ENCODE measurements at places on chromosomes 3 and 15.

DNA sequence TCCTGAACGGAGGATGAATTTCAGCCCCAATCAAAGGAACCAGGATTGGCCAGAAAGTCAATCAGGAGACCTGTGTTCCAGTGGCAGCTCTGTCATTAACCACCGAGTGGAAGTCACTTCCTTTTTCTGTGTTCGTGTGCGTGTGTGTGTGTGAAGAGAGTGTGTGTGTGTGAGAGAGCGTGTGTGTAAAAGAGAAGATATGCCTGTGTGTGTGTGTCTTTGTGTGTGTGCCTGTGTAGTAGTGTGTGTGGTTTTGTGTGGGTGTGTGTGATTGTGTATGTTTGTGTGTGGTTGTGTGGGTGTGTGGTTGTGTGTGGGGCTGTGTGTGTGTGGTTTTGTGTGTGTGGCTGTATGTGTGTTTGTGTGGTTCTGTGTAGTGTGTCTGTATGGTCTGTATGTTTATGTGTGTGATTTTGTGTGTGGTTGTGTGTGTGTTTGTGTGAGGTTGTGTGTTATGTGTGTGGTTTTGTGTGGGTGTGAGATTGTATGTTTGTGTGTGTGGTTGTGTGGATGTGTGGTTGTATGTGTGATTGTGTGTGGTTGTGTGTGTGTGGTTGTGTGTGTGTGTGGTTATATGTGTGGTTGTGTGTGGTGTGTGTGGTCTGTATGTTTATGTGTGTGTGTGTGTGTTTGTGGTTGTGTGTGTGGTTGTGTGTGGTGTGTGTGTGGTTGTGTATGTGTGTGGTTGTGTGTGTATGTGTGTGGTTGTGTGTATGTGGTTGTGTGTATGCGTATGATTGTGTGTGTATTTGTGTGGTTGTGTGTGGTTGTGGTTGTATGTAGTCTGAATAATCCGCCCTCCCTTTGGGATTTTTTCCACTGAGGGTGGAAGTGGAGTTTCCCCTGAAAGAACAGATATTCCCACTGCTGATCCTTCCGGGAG is 314.4 kb downstream of the SHQ1 start:
- H3K4me1 ChIP-seq: no peaks in the 10 kb centered on the region
- no peak overlapping the region for H3K27ac ChIP-seq
- no peaks in the 10 kb centered on the region for H3K36me3 ChIP-seq
- DNase-seq: no peak
- H3K4me3 ChIP-seq: no peak overlapping the region

DNA sequence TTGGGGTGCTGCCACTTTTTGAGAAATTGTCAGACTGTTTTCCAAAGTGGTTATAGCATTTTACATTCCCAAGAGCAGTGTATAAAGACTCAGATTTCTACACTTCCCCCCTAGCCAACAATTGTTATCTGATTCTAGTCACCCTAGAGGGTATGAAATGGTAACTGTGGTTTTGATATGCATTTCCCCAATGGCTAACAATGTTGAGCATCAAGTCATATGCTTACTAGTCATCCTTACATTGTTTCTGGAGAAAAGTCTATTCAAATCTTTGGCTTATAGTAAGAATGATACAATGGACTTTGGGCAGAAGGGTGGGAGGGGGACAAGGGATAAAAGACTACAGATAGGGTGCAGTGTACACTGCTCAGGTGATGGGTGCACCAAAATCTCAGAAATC is 73.3 kb downstream of the CSNK1G1 start:
- H3K27ac ChIP-seq: no peak overlapping the region
- no peaks in the 10 kb centered on the region for H3K36me3 ChIP-seq
- H3K4me3 ChIP-seq: no peak overlapping the region
- peaks cover 8% of the 10 kb centered on the region for H3K4me1 ChIP-seq
- no peak for DNase-seq

- no peak overlapping the region for H3K4me3 ChIP-seq
- H3K4me1 ChIP-seq: no peaks in the 10 kb centered on the region
- no peaks in the 10 kb centered on the region for H3K36me3 ChIP-seq
- H3K27ac ChIP-seq: no peak overlapping the region
- no peak for DNase-seq
Observed at GRCh38 chr3:62672270-62672987, 202.8 kb downstream of the CADPS start.

DNA sequence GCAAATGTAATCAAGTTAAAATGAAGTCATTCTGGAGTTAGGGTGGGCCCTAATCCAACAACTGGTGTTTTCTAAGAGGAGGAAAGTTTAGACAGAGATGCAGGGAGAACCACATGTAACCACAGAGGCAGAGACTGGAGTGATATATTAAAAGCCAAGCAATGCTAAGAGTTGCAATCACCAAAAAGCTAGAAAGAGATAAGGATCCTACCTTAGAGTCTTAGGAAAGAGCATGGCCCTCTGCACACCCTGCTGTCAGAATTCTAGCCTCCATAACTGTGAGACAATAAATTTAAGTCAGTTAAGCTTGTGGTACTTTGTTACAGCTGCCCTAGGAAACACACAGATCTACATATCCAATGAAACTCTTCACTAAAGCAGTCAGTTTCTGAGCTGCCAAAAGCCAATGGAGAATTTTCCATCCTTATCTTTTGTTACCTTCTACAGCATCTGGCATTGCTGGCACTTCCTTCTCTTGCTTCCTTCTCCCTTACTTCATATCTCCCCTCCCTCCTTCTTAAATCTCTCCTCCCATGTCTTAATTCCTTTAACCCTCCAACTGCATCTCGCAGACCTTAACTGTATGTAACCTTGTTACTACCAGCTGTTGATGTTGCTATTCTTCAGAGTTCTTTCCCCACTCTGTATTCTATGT is 11.2 kb downstream of the DCBLD2 start:
- no peak for DNase-seq
- H3K4me1 ChIP-seq: peaks cover 4% of the 10 kb centered on the region
- no peak overlapping the region for H3K4me3 ChIP-seq
- no peaks in the 10 kb centered on the region for H3K36me3 ChIP-seq

GRCh38 chr15:20340331-20340811 is 201.2 kb downstream of the GOLGA6L6 start:
- H3K36me3 ChIP-seq: no peaks in the 10 kb centered on the region
- H3K4me1 ChIP-seq: no peaks in the 10 kb centered on the region
- DNase-seq: peak; percentile 44
- no peak overlapping the region for H3K4me3 ChIP-seq

DNA sequence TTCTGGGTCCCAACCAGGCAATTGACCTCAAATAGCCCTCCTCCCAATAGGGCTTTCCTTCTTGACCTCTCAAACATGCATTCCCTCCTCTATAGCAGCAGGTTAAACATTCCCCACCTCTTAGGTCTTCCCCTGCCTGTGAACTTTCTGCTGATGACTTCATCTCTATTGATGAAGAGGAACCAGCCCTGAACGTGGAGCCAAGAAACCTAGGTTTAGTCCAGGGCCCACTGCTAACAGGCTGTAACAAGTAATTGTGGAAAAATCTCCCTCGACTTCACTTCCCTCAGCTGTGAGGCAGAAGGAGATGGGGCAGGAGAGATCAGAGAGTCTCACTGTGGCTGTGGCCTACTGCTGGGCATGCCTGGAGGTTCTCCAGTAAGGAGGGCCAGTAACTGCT is 24.7 kb downstream of the ILDR1 start:
- peaks cover 9% of the 10 kb centered on the region for H3K4me1 ChIP-seq
- no peak overlapping the region for H3K4me3 ChIP-seq
- H3K27ac ChIP-seq: peak overlapping the region; percentile 39
- H3K27me3 ChIP-seq: peaks cover 19% of the 10 kb centered on the region
- DNase-seq: no peak

DNA sequence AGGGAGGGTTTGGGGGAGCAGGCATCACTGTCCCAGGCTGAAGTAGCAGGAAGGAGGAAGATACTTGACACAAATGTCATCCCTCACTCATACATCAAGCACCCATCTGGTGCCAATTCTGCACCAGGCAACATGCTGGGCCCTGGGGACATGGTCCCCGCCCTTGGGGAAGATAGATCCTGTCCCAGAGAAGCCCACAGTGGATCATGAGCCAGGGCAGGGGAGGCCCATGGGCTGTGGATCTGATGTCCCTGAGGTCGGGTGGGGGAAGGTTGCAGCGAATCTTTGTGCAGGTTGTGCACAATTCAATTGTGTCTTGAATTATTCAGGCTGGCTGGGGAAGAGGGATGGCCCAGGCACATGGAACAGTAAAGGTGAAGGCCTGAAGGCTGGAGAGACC is 6.4 kb upstream of the CCDC33 start:
- DNase-seq: no peak
- no peak overlapping the region for H3K27ac ChIP-seq
- peaks cover 81% of the 10 kb centered on the region for H3K27me3 ChIP-seq
- no peaks in the 10 kb centered on the region for H3K36me3 ChIP-seq
- H3K4me1 ChIP-seq: no peaks in the 10 kb centered on the region

DNA sequence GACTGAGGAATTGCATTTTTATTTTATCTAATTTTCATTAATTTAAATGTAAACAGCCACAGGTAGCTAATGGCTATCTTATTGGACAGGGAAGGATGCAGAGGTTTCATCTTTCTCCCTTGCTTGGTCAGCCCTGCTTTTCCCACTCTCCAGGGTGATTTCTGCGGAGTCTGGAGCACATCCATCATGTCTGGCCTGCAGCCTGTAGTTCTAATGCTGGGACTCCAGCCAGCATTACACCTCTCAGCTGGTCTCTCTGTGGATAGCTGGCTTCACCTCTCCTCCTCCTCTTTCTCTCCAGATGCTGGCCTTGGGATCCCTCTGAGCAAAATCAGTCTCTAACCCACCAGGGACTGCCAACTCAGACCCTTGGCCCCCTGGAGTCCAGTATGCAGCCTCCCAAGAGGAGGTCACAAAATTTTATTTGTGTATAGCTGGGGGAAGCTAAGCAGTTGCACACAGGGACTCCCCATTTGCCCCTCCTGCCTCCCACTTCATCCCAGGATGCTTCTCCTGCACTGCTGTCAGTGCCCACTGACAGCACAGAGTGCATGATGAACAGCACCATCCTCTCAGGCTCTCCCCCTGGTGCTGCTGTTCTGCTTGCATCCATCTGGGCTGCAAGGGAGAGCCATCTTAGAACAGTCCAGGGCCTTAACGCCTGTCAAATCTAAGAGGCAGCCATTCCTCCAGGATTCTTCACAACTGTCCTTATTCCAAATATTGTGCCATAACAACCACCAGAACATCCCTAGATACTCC is 1.7 kb downstream of the BFSP2 start:
- H3K4me3 ChIP-seq: no peak overlapping the region
- DNase-seq: no peak
- no peak overlapping the region for H3K27ac ChIP-seq
- peaks cover 29% of the 10 kb centered on the region for H3K27me3 ChIP-seq
- H3K4me1 ChIP-seq: no peaks in the 10 kb centered on the region
- no peaks in the 10 kb centered on the region for H3K36me3 ChIP-seq

DNA sequence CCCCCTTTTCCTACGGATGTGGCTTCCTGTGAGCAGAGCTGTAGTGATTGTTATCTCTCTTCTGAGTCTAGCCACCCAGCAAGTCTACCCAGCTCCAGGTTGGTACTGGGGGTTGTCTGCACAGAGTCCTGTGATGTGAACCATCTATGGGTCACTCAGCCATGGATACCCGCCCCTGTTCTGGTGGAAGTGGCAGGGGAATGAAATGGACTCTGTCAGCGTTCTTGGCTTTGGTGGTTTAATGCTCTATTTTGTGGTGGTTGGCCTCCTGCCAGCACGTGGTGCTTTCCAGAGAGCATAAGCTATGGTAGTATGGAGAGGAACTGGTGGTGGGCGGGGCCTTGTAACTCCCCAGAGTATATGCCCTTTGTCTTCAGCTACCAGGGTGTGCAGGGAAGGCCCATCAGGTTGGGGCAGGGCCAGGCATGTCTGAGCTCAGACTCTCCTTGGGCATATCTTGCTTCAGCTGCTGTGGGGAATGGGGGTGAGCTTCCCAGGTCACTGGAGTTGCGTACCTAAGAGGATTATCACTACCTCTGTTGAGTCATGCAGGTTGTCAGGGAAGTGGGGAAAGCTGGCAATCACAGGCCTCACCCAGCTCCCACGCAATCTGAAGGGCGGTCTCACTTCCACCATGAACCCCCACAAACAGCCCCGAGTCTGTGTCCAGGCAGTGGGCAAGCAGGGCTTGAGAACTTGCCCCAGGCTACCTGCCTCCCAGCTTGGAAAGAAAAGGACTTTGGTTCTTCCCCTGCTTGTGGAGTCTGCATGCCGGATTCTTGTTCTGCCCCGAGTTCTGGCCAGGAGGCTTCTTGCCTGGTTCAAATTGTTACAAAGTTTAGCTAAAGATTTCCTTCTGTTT is 9.0 kb upstream of the ADGRG7 start:
- H3K36me3 ChIP-seq: peaks cover 5% of the 10 kb centered on the region
- no peak overlapping the region for H3K4me3 ChIP-seq
- H3K27ac ChIP-seq: no peak overlapping the region
- H3K27me3 ChIP-seq: peaks cover 4% of the 10 kb centered on the region
- no peak for DNase-seq

DNA sequence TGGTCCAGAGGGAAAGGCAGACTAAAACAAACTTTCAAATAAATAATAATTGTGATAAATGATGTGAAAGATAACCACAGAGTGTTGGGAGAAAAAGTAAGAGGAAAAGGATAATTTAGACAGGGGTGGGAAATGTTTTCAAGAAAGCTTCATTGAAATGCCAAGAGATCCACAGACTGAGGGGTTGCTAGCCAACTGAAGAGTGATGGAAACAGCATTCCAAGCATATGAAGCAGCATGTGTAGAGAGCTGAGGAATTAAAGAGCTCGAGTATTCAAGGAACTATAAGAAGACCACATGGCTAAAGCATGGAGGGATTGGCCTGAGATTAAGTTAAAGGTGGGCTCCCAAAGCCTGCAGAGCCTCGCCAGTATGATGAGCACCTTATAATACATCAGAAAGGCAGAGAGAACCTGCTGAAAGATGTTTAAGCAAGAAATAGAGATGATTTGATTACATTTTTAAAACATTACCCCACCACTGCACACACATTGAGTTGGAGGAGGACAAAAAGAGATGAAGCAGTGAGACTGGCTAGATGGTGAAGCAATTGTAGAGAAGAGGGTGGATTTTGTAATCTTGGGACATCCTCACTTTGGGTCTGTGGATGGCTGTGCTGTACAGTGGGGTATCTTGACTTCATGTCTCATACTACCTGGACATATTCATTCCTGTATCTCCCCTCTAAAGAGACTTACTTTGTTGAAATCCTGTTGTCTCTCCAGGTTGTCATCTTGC is 100.8 kb downstream of the STAC start:
- peaks cover 2% of the 10 kb centered on the region for H3K36me3 ChIP-seq
- H3K27ac ChIP-seq: no peak overlapping the region
- H3K4me3 ChIP-seq: no peak overlapping the region

Measured in T-helper 17 cell (primary cell).